ENCODE measurements at places on chromosomes 7 and 10. TPM values are rescaled to one million over a fixed set of nuclear protein-coding genes. Genes with fewer than 3 reads are reported as not detected.
A peak's percentile ranks its signal among the peaks of the same experiment; 100 is the strongest.

The FBXL13 gene
- total RNA-seq, result 1.6 TPM

DNA sequence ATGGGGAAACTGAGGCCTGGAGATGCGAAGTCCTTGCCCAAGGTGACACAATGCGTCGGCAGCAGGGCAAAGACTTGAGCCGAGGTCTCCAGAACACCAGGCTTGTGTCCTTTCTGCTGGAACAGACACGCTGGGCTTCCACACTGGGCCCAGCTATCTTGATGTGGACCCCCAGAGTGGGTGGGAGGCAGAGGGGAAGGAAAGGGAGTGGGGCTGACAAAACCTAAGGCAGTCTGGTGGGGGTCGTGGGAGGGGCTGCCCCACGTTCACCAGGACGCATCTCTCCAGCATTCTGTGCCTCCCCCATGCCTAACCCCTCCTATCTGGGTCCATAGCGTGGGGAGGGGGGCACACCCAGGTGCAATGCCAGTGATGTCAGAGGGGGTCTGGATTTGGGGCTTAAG lies 38.1 kb downstream of the PPIF start:
- H3K4me1 ChIP-seq, result peaks cover 32% of the 10 kb centered on the region
- H3K36me3 ChIP-seq, result peaks cover 21% of the 10 kb centered on the region
- no peaks in the 10 kb centered on the region for H3K27me3 ChIP-seq

DNA sequence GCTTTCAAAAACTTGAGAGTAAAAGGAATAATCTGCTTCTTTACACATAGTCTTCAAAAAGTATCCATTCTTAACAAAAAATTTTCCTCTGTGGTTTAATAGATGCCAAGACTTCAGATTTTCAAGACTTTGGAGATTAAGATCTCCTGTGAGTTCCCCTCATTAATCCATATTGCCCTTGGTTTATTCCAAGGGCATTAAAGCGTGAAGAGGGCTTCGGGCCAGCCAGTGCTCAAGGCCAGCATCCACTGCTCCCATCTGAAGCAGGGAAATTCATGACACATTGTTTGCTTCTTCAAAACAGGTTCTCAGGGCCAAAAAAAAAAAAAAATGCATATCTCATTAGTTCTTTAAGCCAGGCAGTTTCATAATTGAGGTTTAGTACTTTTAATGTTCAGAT lies 137.3 kb upstream of the RHOBTB1 start:
- DNase-seq, result no peak
- H3K4me3 ChIP-seq, result no peak overlapping the region
- H3K27me3 ChIP-seq, result no peaks in the 10 kb centered on the region

GRCh38 chr7:50160206-50160605 lies 67.2 kb upstream of the ZPBP start:
- no peak overlapping the region for H3K4me3 ChIP-seq
- no peaks in the 10 kb centered on the region for H3K36me3 ChIP-seq
- no peak overlapping the region for H3K27ac ChIP-seq
- no peaks in the 10 kb centered on the region for H3K27me3 ChIP-seq
- no peak for DNase-seq

The NME8 gene
- total RNA-seq, result 2.7 TPM

The SLC18A3 gene
- total RNA-seq, result not detected

DNA sequence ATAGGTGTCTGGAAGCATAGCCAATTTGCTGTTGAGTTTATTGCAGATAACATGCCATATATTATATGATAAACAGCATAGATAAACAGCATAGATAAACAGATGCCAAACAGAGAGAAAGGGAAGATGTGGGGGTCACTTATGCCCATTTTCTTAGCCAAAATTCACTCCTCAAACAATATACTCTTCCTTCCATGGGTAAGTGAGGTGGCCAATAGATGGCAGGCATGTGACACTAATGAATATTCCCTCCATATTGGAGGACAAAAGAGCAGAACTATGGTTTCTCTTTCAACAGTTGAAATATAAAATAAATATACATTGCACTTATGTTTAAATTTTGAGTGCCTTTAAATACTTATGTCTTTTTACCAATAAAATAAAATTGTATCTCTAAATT lies 1212.8 kb downstream of the REEP3 start:
- no peak overlapping the region for H3K27ac ChIP-seq
- H3K36me3 ChIP-seq, result no peaks in the 10 kb centered on the region
- no peak for DNase-seq
- H3K4me1 ChIP-seq, result peaks cover 4% of the 10 kb centered on the region
- H3K4me3 ChIP-seq, result no peak overlapping the region

GRCh38 chr7:32074787-32075585 lies 4.8 kb upstream of the PDE1C start:
- H3K4me1 ChIP-seq, result no peaks in the 10 kb centered on the region
- peaks cover 2% of the 10 kb centered on the region for H3K27me3 ChIP-seq
- no peak for DNase-seq
- no peak overlapping the region for H3K4me3 ChIP-seq
- no peaks in the 10 kb centered on the region for H3K36me3 ChIP-seq
- H3K27ac ChIP-seq, result no peak overlapping the region

The PDE6C gene
- total RNA-seq, result not detected

DNA sequence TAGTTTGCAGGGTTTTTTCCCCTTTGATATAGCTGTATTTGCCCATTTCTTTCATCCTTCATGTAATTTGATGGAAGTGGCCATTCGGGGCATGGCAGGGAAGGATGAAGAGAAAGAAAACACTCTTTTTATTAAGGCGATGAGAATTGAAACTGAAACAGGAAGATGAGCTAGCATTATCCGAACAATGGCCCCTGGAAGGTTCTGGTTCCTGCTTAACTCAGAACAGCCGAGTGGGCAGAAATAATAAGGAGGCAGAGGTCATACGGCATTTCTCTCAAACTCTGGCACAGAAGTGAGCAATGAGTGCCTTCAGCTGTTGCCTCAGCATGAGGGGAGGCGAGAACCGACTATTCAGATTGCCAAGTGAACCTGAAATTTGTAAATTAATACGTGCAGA lies 113.2 kb upstream of the MYO3A start:
- no peaks in the 10 kb centered on the region for H3K36me3 ChIP-seq
- H3K27ac ChIP-seq, result no peak overlapping the region
- H3K27me3 ChIP-seq, result no peaks in the 10 kb centered on the region
- DNase-seq, result no peak
- no peaks in the 10 kb centered on the region for H3K4me1 ChIP-seq
- no peak overlapping the region for H3K4me3 ChIP-seq

GRCh38 chr10:30535677-30536076 lies 93.9 kb downstream of the LYZL2 start:
- H3K4me3 ChIP-seq, result no peak overlapping the region
- no peaks in the 10 kb centered on the region for H3K27me3 ChIP-seq
- no peaks in the 10 kb centered on the region for H3K36me3 ChIP-seq

- H3K4me3 ChIP-seq, result no peak overlapping the region
- H3K4me1 ChIP-seq, result no peaks in the 10 kb centered on the region
- H3K27me3 ChIP-seq, result no peaks in the 10 kb centered on the region
- no peak for DNase-seq
- no peaks in the 10 kb centered on the region for H3K36me3 ChIP-seq
Measured at GRCh38 chr7:10677668-10678232, 295.9 kb upstream of the PHF14 start.

DNA sequence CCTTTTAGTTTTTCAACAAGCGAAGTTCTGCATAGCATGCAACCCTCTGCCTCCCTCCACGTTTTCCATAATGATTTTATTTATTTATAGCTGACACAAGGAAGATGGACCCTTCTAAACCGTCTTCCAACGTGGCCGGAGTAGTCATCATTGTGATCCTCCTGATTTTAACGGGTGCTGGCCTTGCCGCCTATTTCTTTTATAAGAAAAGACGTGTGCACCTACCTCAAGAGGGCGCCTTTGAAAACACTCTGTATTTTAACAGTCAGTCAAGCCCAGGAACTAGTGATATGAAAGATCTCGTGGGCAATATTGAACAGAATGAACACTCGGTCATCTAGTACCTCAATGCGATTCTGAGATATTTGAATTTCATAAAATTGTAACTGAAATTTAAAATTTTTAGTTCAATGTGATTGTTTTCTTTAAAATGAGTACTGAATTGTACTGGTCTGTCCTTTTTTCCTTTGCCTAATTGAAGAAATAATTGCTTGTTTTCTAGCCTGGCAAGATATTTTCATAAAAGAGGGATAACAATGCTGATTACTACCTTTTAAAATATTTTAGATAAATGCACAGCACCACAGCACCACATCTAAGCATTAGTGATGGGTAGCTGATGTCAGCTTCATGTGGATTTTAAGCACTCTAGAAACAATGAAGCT lies 41.5 kb upstream of the SLC39A12 start:
- no peaks in the 10 kb centered on the region for H3K4me1 ChIP-seq
- H3K4me3 ChIP-seq, result no peak overlapping the region
- H3K27me3 ChIP-seq, result no peaks in the 10 kb centered on the region
- DNase-seq, result no peak

- no peak for DNase-seq
- H3K4me1 ChIP-seq, result peaks cover 2% of the 10 kb centered on the region
- H3K27me3 ChIP-seq, result no peaks in the 10 kb centered on the region
Measured at GRCh38 chr10:86950349-86950748, 7.1 kb downstream of the MMRN2 start.

DNA sequence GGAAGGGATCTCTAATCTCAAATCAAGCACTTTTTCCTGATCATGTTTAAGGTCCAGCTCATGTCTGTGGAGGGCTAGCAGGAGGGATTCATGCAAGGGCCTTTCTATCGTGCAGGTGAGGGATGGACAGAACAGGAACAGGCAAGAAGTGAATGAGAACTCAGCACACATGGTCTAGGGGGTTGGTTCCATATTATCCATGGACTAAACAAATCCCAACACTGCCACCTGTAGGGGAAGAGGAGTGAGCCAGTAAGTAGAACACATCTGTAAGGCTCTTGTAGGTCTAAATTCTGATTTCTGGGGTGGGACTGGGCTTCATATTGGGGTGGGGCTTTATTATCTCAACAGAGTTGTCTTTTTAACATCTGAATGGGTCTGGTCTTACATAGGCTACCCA lies 138.0 kb upstream of the TARP start:
- H3K36me3 ChIP-seq, result no peaks in the 10 kb centered on the region
- no peaks in the 10 kb centered on the region for H3K27me3 ChIP-seq

- H3K36me3 ChIP-seq, result no peaks in the 10 kb centered on the region
- H3K4me1 ChIP-seq, result no peaks in the 10 kb centered on the region
- H3K27me3 ChIP-seq, result no peaks in the 10 kb centered on the region
- H3K27ac ChIP-seq, result no peak overlapping the region
Measured at GRCh38 chr7:110071192-110071591, 1019.7 kb upstream of the LRRN3 start.

GRCh38 chr10:98150544-98150943 lies 16.1 kb downstream of the R3HCC1L start:
- no peak for DNase-seq
- no peak overlapping the region for H3K4me3 ChIP-seq
- no peaks in the 10 kb centered on the region for H3K36me3 ChIP-seq
- no peak overlapping the region for H3K27ac ChIP-seq
- no peaks in the 10 kb centered on the region for H3K27me3 ChIP-seq
- no peaks in the 10 kb centered on the region for H3K4me1 ChIP-seq

GRCh38 chr10:86294346-86295265 lies 72.0 kb downstream of the GRID1 start:
- no peak overlapping the region for H3K27ac ChIP-seq
- H3K4me1 ChIP-seq, result no peaks in the 10 kb centered on the region
- H3K36me3 ChIP-seq, result no peaks in the 10 kb centered on the region
- H3K4me3 ChIP-seq, result no peak overlapping the region
- DNase-seq, result peak; percentile 49

DNA sequence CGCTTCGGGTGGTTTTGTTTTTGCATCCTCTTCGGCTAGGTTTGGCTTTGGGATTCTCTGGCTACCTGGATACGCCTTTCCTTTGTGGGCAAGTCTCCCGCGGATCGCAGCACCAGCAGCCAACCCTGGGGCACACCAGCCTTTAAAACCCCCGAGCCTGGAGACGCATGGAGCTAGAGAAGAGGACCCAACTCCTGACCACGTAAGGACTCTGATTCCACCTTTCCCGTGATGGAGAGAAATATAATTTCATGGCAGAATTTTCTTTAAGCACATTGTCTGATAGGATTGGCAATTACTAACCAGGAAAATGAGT lies 535.4 kb upstream of the GALNT17 start:
- DNase-seq, result no peak
- no peaks in the 10 kb centered on the region for H3K36me3 ChIP-seq
- H3K27ac ChIP-seq, result no peak overlapping the region
- H3K4me3 ChIP-seq, result no peak overlapping the region
- H3K4me1 ChIP-seq, result peaks cover 18% of the 10 kb centered on the region

The GIMAP8 gene
- 53.4 TPM for total RNA-seq

- peak overlapping the region; percentile 25 for H3K27ac ChIP-seq
- no peak overlapping the region for H3K4me3 ChIP-seq
- H3K4me1 ChIP-seq, result no peaks in the 10 kb centered on the region
- no peaks in the 10 kb centered on the region for H3K27me3 ChIP-seq
- H3K36me3 ChIP-seq, result peaks cover 100% of the 10 kb centered on the region
Measured at GRCh38 chr10:114131094-114131493, 42.9 kb downstream of the CCDC186 start.

GRCh38 chr7:38512704-38513103 lies 118.5 kb downstream of the AMPH start:
- H3K27me3 ChIP-seq, result no peaks in the 10 kb centered on the region
- H3K4me3 ChIP-seq, result no peak overlapping the region
- no peak overlapping the region for H3K27ac ChIP-seq

DNA sequence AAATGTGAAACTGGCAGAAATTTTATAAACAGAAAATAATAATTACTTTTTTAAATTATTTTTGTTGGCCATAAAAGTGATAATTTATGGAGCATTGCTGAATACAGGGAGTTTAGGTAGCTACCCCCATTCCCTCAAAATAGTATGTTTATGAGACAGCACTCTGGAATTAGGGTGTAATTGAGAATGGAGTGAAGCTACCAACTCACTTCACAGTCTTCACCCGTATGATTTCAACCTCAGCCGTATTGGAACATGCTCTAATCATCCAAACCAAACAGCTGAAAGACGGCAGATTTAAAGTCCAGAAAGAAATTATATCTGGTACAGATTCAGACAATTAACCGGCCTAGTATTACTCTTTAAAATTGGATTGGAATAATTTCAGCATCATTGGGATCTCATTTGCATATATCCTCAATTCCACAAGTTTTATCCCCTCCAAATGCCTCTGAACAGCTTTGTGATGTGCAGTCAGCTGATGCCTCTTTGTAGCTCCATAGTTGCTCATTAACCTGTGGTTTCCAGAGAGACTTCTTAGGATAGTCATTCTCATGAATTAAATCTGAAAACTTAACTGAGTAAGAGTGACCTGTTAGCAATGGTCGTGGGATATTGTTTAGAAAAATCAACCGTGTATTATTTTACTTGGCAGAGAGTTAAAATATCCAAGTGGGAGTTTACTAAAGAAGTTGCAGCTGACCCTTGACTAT lies 59.1 kb upstream of the GJD4 start:
- H3K27me3 ChIP-seq, result no peaks in the 10 kb centered on the region
- no peaks in the 10 kb centered on the region for H3K4me1 ChIP-seq

GRCh38 chr10:119379466-119380071 lies 162.9 kb downstream of the RGS10 start:
- H3K4me1 ChIP-seq, result peaks cover 57% of the 10 kb centered on the region
- H3K27me3 ChIP-seq, result no peaks in the 10 kb centered on the region
- H3K36me3 ChIP-seq, result peaks cover 44% of the 10 kb centered on the region
- H3K27ac ChIP-seq, result no peak overlapping the region
- H3K4me3 ChIP-seq, result no peak overlapping the region

The EPHB4 gene
- 157 TPM for total RNA-seq
